ENCODE measurements at places on chromosomes 5 and 9. TPM values are rescaled to one million over a fixed set of nuclear protein-coding genes. Genes with fewer than 3 reads are reported as not detected.

The BNC2 gene
- total RNA-seq: 0.17 TPM

The ACSL6 gene
- 0.33 TPM for total RNA-seq

The RNF145 gene
- total RNA-seq: 78.9 TPM

The QRFP gene
- total RNA-seq: not detected

The TEX48 gene
- total RNA-seq: not detected

The CDC25C gene
- 5.8 TPM for total RNA-seq

The FOXI1 gene
- total RNA-seq: not detected

GRCh38 chr5:92911851-92912250, 669.2 kb downstream of the NR2F1-AS1 start:
- no peak for DNase-seq

GRCh38 chr5:112581811-112582320, 155.8 kb upstream of the APC start:
- DNase-seq: no peak

- DNase-seq: no peak
Measured at GRCh38 chr5:103942587-103943186, 380.1 kb upstream of the NUDT12 start.

- no peak for DNase-seq
Measured at GRCh38 chr5:76548525-76549229, 74.5 kb downstream of the F2RL2 start.

- DNase-seq: no peak
Measured at GRCh38 chr9:127168756-127169574, 46.5 kb upstream of the ANGPTL2 start.

DNA sequence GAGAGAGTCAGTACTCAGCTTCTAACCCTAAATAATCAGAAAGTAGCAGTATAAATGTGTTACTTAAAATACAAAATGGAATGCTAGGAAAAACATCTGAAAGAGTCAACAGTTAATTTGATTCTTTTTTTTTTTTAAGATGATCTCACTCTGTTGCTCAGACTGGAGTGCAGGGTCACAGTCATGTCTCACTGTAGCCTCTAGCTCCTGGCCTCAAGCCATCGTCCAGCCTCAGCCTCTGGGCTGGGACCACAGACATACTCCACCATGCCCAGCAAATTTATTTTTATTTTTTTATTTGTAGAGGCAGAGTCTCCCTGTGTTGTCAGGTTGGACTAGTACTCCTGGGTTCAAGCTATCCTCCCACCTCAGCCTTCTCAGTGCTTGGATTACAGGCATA, 424.9 kb downstream of the IRX2 start:
- no peak for DNase-seq

- peak; percentile 51 for DNase-seq
Measured at GRCh38 chr9:136686794-136687711, at the start of gene AGPAT2. Gene AGPAT2, minus strand, starts transcription at chr9:136687457. Its CDS starts 100 bp downstream, at chr9:136687357.

- no peak for DNase-seq
Measured at GRCh38 chr9:116368680-116369079, 215.1 kb downstream of the PAPPA start.

GRCh38 chr5:73232266-73233041, 59.5 kb downstream of the TMEM174 start:
- no peak for DNase-seq

DNA sequence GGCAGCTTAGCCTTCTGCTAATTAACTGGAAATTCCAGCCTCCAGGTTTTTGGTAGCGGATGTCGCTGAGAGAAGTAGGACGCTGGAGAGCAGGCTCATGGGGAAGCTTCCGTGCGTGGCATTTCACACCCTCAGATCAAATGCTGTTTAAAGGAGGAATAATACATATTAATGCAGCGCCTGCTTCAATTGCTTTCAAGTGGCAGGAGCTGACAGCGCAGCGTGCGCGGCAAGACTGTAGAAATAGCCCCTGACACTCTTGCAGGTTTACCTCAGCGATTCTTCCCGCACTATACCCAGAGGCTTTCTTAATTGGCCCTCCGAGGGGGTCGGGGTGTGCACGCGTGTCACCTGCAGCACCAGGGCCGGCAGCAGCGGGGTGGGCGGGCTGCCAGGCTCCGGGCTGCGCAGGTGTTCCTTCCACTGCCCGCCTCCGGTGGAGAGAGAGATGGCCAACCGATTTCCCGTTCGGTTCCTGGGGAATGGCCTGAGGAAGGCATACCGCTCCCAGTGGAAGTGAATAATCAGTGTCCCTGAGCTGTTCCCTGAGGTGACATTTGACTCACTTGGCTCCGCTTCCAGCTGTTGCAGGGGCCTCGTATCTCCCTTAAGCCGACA, 427.9 kb downstream of the KCTD16 start:
- no peak for DNase-seq

Measured in mammary epithelial cell (primary cell).